ENCODE measurements at places on chromosomes 12 and 14.

- no peak for DNase-seq
Measured at GRCh38 chr14:51677266-51677665, 25.6 kb downstream of the FRMD6 start.

GRCh38 chr14:60275932-60276331, 26.9 kb downstream of the PPM1A start:
- DNase-seq, result no peak

GRCh38 chr12:24197532-24197931, 248.1 kb upstream of the SOX5 start:
- DNase-seq, result no peak

GRCh38 chr12:54197431-54197909, 8.7 kb upstream of the SMUG1 start:
- DNase-seq, result no peak

Measured in effector CD4-positive, alpha-beta T cell (primary cell).